ENCODE measurements at places on chromosomes 1 and 21.

DNA sequence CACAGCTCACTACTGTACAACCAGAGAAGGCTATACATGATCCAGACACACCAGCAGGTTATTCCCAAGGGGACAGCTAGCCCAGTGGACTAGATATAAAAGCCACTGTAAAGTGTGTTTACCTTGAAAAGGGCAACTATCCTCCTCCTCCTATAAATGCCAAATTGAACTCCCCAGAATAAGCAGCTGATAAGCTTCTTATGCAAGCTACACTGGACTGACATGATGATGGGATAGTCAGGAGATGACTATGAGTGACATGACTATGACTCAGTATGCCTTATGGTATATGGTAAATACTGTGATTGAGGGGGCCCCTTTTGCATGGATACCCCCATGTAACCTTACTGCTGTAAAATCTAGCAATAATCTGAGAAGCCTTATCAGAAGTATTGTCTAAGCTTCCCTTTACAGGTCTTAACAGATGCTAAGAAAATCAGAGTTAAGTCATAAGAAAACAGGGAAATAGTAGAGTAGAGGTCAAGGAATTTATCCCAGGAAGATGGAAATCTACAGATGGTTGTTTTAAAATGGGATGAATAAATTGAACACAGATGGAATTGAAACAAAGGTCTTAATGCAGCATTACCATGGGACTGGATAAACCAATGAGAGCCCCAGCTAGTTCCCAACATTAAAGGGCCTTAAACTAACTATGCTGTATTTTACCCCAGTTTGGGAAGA, 55.8 kb downstream of the TRIM33 start:
- DNase-seq: no peak

DNA sequence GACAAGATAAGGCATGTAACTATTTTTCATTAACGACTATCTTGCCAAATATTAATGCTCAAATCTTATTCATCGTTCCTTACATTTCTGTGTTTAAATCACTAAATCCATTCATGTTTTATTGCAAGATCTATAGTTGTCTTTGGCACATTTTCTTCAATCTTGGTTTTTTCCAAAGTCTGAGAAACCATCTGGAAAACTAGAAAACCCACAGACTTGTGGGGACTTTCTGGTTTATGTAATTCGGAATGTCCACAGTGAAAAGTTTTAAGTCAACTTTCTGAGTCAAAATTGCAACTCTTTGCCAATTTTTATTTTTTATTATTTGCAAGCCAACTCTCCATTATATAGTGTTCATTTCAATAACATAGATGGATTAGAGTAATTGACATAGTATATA, 520.8 kb upstream of the ADAMTS5 start:
- DNase-seq: no peak

- DNase-seq: no peak
These were observed 847.7 kb downstream of the NCAM2 start for GRCh38 chr21:21845901-21846300.

- DNase-seq: no peak
These were observed 436.9 kb downstream of the PRDM2 start for GRCh38 chr1:14136881-14137280.

DNA sequence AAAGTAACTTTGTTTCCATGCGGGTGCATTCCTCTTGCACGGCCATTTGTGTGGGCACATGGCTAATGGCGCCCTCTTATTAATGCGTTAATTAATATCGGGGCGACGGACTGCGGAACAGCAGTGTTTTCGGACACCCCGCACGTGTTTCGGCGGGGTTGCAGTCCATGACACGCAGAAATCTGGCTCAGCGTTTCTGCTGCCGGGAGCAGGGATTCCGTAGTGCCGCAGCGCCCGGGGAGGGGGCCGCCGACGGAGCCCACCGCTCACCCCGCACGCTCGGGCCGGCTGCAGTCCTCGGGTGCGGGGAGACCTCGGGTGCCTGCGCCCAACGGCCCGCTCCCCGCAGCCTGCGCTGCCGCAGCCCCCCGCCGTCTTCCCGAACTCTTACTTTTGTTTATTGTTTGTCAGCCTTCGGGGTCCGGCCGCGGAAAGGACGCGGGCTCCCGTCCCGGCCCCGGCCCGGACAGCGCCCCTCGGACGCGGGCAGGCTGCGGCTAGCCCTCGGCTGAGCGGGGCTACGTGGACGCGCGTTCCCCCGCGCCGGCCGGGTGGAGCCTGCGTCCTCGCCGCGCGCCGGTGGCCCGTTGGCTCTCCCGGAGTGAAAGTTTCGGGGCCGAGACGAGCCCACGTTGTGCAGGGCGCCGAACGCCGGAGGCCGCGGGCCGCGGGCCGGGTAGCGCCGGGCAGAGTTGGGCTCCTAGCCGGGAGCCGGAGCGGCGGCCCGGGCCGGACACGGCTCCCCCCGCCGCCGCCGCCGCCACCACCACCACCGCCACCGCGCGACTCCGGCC, 849 bp downstream of the NFIA start:
- DNase-seq: no peak

GRCh38 chr1:18932879-18933278, 23.6 kb downstream of the IFFO2 start:
- no peak for DNase-seq

DNA sequence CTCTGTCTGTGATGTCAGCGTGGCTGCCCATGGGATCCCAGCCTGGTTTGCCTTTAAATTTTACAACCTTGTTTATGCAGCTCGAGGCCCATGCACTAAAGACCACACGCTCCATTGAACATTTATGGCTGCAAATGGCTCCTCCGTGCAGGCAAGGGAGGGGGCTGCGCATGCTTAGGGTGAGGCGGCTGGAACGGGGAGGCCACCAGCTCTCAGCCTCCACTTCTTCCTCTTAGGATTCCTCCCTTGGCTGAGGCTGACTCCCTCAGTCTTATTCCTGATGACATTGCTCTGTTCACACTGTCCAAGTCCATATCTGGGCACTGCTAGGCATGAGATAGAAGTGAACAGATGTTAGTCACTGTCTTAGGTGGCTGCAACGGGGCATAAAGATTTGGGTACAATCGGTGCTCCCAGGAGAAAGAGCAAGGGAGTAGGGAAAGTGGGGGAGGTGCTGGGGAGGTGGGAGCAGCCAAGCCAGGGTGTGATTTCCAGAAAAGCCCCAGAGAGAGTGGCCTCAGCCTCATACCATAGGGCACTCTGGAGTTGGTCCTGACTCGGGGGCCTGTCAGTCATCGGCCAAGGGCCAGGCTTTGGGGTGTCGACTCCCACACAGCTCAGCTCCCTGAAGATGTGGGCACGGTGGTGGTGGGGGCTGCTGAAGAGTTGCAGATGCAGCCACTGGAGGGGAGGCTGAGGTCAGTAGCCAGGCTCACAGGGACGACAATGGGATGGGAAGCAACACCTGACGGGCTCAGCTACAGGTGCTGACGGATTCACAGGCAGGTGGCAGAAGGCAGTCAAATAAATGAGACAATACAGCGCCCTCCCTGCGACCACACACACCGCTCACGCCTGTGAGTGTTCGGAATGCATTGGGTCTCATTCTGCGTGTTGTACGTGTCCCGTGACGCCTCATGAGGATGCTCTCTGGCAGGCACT, 37.3 kb upstream of the ACTL8 start:
- no peak for DNase-seq

GRCh38 chr1:58608945-58609344, 31.9 kb upstream of the TACSTD2 start:
- no peak for DNase-seq

- no peak for DNase-seq
These were observed 92.3 kb upstream of the COL6A1 start for GRCh38 chr21:45889256-45889655.

DNA sequence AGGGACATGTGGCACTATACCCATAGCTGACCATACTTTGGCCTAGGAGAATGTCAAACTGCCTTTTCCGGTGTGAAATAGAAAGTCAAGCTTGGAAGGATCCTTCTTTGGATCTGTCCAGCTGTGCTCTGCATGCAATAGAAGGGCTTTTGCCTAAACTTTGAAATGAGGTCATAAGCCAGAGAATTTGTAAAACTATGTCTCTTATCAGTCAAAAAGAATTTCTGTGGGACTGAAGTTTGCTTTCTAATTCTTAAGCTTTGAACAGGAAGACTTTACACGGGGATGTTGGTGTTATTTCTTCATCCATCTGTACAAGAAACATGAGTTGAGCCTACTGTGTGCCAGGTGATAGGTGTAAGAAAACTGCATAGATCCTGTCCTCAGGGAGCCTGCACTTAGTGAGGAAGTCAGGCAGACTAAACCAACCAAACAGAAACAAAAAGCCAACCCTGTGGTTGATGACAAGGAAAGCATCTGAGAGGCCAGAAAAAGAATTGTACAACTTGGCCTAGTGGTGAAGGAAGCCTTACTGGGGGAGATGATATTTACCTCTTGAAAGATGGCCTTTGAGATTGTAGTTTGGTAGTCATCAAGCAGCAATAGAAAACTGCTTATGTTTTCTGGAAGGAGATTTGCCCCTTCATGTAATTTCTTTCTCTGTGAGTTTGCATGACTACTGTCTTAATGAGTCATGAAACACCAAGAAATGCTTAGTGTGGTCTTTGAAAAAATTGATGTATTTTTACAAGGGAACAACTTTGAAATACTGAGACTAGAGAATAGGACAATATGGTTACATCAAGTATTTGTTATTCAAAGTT, 24.8 kb downstream of the TGFB2 start:
- DNase-seq: no peak

DNA sequence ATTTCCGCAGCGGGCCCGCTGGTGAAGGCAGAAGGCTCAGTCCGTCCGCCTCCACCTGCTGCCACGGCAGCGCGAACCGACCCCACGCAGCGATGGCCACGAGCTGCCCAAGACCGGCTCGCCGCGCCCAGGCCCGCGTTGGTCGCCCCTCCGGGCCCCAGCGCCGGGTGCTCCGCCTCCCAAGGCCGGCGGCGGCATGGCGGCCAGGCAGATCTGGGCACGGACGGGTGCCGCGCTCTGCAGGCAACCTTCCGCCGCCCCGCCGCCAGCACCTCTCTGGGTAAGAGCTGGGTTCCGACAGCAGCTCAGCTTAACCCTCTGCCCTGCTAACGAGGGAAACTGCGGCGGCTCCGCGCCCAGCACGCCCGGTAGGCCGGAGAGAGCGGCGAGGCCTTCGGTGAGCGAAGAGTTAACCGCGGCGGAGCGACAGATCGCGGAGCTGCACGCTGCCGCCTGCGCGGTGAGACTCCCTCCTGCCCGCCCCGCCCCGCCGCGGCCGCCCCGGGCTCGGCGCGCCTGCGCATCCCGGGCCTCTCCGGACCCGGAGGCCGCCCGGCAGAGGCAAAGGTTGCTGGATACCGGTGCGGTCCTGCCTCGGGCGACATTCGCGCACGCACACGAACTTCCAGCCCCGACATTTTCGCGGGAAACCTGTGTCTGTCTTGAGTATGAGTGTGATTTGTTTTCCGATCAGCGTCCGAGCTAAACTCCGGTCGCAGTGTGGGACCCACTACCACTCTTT, at the start of gene C1orf53:
TSS of gene C1orf53 (plus strand) at position 177 of the 742 bp plus-strand sequence. CDS start at position 197, 20 bp downstream.
- peak; percentile 77 for DNase-seq

- DNase-seq: no peak
These were observed 53.1 kb downstream of the TTC13 start for GRCh38 chr1:230925608-230926007.

DNA sequence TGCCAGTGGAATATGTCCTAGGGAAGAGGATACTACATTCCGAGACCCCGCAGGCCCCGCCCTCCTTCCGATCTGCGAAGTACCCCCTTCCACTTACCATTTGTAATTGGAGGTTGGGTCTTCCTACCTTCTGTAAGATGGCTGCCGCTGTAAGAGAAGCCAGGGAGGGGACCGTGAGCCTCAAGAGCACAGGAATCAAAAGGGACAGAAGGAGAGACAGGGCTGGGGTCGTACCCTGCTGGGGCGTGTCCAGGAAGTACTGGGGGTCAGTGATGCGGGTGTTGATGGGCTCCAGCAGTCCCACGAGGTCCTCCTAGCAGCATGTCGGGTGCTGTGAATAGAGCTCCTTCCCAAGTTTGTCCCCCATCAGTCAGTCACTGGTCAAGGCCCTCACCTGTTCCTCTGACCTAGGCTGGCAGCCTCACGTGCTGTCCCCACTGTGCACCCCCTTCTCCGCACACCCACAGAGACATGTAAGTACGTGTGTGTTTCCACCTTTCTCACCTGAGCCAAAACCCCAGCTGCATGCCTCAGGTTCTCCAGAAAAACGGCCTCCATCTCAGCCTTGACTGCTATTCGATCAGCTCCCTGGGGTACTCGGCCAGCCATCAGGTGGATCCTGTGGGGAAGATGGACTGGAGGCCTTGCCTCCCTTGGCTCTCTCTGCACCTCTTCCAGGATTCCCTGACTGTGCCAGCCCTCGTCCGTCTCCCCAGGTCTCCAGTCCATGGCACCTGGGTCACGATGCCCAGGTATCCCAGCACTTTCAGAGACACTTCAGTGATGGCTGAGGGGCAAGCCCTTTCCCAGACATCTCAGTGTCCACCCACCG, 1.8 kb downstream of the HYI start:
- DNase-seq: no peak

GRCh38 chr1:16215882-16216753, 3.7 kb upstream of the ARHGEF19 start:
- DNase-seq: peak; percentile 49

- no peak for DNase-seq
These were observed 52.2 kb downstream of the MEF2D start for GRCh38 chr1:156448134-156448967.

DNA sequence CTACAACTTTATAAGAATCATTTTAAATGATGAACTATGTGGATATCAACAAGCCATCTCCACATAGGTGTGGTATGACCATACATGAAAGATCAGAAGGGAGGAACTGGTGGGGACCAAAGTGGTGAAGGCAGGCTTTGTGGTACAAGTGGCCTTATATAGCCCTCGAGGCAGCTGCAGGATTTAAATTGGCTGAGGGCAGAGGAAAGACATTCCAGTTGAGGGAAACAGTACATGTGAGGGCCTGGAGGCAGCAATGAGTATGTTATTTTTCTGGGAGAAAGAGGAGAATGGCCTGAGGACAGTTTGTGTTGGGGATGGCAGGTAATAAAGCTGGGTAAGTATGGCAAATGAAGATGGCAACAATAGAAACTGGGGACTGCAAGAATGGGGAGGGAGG, 17.1 kb downstream of the OSCP1 start:
- DNase-seq: no peak

DNA sequence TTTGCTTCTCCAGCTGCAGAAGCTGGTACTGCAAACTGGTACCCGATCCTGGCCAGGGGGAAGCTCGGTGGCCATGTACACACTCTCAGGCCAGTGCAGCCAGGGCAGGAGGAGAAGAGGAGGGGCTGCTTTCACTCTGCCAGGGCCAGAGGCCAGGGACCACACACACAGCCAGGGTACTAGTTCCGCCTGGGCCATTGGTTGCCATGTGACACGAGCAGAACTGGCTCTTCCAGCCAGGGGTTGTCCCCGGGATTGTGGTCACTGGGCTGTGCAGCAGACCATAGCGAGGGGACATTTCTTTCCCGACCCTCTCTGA, 3.7 kb upstream of the SHISAL2A start:
- DNase-seq: no peak

DNA sequence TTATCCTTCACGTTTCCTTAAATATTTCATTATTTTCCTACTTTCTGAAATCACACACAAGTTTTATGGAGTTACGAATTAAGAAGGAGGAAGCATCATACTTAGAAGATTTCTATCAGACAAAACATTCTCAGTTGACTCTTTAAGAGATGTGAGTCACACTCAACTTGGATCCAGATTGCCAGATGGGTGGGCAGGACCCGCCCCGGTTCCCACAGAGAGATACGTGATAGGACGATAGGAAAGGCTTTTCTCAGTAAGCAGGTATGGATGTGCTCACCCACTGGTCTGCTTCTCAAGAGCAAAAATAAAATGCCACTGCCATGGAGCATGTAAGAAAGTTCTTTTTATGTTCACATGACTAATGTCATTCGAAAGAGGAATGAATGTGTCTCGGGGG, 392.6 kb downstream of the MRPL39 start:
- DNase-seq: no peak
